Right lung (tissue), 10 donors: ENCODE measurements at places on chromosomes 16 and 17. TPM values are rescaled to one million over a fixed set of nuclear protein-coding genes. Genes with fewer than 3 reads are reported as not detected.

The TBX6 gene
- 0.85 TPM for polyA plus RNA-seq

The BCL6B gene
- polyA plus RNA-seq, result 29.2 TPM

The ACSM2A gene
- 0.87 TPM for polyA plus RNA-seq

The BAHCC1 gene
- 27.2 TPM for polyA plus RNA-seq

The ANKFN1 gene
- polyA plus RNA-seq, result 0.81 TPM

The PYY gene
- polyA plus RNA-seq, result not detected

The CDH8 gene
- polyA plus RNA-seq, result 1.5 TPM

The TPSG1 gene
- polyA plus RNA-seq, result 0.35 TPM

The SLC47A1 gene
- polyA plus RNA-seq, result 2.8 TPM

The MT1H gene
- polyA plus RNA-seq, result not detected

The RAD51D gene
- polyA plus RNA-seq, result 13.6 TPM

The MATCAP1 gene
- 64.6 TPM for polyA plus RNA-seq

The TBC1D3 gene
- polyA plus RNA-seq, result not detected

The ALDH3A2 gene
- 81.1 TPM for polyA plus RNA-seq

The FOXK2 gene
- polyA plus RNA-seq, result 34.8 TPM

The HAS3 gene
- 103 TPM for polyA plus RNA-seq

The CDH16 gene
- polyA plus RNA-seq, result 66.6 TPM

The ARSG gene
- polyA plus RNA-seq, result 4.1 TPM

The PSME3IP1 gene
- 122 TPM for polyA plus RNA-seq

The SRCIN1 gene
- polyA plus RNA-seq, result 10.8 TPM

The AARSD1 gene
- polyA plus RNA-seq, result 72.6 TPM

The FOXC2 gene
- polyA plus RNA-seq, result 0.90 TPM

The PRDM7 gene
- polyA plus RNA-seq, result 0.26 TPM

The WFIKKN1 gene
- 0.20 TPM for polyA plus RNA-seq

The CCL1 gene
- polyA plus RNA-seq, result not detected

The CDRT15L2 gene
- polyA plus RNA-seq, result not detected

The DHODH gene
- polyA plus RNA-seq, result 15.4 TPM

The PLEKHH3 gene
- 34.9 TPM for polyA plus RNA-seq

The JPH3 gene
- polyA plus RNA-seq, result 1.5 TPM

The TMEM235 gene
- polyA plus RNA-seq, result 0.08 TPM

The GRAP gene
- polyA plus RNA-seq, result 11.7 TPM

The LDHD gene
- 3.4 TPM for polyA plus RNA-seq

The CD300LB gene
- polyA plus RNA-seq, result 0.44 TPM

The ALOX12 gene
- polyA plus RNA-seq, result 3.8 TPM

The NPIPB6 gene
- polyA plus RNA-seq, result 1.4 TPM

The PIPOX gene
- 2.1 TPM for polyA plus RNA-seq

The SLC5A10 gene
- 0.59 TPM for polyA plus RNA-seq

The GDPD1 gene
- 10.4 TPM for polyA plus RNA-seq

The HYDIN gene
- 14.6 TPM for polyA plus RNA-seq

The RAMP2 gene
- 196 TPM for polyA plus RNA-seq

The OTOP3 gene
- not detected for polyA plus RNA-seq

The LLGL2 gene
- 67.0 TPM for polyA plus RNA-seq

The PRSS22 gene
- polyA plus RNA-seq, result 16.0 TPM

The DNAH3 gene
- polyA plus RNA-seq, result 0.69 TPM

The DDX28 gene
- polyA plus RNA-seq, result 6.6 TPM

The NGFR gene
- polyA plus RNA-seq, result 22.2 TPM
